ENCODE measurements at places on chromosomes 7 and 10.

GRCh38 chr7:5173496-5173895 lies 16.5 kb upstream of the WIPI2 start:
- no peak for DNase-seq

DNA sequence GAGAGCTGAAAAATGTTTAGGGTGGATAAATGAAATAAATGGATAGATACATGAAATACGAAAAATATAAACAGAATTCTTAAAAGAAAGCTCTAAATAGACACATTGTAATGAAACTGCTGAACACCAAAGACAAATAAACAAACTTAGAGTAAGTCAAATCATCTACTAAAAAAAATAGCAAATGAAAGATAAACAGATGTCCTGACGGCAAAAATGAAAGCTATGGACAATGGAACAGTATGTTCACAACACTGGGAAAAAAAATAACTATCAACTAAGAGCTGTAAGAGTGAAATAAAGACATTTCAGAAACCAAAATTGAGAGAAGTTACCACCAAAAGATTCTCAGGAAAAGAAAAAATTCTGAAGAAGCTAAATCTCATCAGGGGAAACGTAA lies 106.1 kb downstream of the SGMS1 start:
- no peak for DNase-seq

GRCh38 chr7:114392686-114393085 lies 21.9 kb upstream of the FOXP2 start:
- no peak for DNase-seq

GRCh38 chr7:123643495-123644441 lies 11.9 kb upstream of the LMOD2 start:
- no peak for DNase-seq

DNA sequence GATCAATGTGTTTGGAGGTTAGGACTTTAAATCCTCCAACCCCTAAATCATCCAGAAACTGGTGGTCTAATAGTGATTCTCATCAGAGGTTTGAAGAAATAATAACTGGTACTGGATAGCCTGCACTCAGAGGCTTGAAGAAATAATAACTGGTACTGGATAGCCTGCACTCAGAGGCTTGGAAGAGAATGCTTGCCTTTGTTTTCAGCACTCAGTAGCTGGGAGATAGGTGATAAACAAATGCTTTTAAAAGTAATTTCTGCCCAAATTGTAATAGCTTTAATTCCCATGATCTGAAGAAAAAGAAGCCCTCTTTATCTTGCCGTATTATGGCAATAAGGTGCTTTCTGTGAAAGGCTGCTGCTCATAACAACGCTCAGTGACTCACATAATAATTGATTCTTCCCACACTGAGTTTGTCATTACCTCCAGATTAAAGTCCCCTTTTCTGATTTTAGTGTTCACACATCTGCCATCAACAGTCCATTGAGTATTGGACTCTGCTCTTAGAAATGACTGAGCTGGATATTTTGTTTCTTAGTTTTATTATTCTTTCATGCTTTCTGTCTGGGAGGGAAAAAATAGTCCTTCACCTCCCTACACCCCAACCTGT lies 112.3 kb upstream of the PHYHIPL start:
- no peak for DNase-seq

- DNase-seq = no peak
Measured at GRCh38 chr10:132450466-132450824, 53.4 kb downstream of the PWWP2B start.

DNA sequence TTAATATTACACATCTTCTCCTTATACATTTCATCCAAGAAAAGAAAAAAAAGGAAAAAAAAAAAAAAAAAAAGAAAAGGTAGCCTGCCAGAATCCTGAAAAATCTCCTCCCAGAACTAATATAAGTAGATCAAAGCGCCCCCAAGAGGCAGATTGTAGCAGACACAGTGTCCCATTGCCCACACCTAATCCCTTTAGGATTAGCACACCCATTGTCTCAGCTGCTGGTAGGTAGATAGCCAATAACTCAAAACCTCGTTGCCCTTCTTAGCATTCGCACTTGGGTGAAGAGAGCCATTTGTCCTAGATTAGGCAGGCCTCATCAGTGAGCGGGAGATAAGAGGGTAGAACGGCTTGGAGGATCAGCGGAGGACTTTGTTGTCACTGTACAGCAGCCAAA lies 100.2 kb upstream of the SORCS1 start:
- DNase-seq = no peak

DNA sequence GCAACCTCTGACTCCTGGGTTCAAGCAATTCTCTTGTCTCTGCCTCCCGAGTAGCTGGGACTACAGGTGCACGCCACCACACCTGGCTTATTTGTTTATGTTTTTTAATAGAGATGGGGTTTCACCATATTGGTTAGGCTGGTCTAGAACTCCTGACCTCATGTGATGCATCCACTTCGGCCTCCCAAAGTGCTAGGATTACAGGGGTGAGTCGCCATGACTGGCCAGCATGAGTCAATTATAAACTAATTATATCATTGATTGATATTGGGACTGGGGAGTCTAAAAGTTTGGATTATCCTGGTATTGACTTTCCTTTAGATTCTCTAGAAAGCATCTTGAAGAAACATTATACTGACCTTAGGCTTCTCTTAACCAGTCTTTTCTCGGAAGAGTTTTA lies 73.9 kb upstream of the CCNY start:
- DNase-seq = no peak

DNA sequence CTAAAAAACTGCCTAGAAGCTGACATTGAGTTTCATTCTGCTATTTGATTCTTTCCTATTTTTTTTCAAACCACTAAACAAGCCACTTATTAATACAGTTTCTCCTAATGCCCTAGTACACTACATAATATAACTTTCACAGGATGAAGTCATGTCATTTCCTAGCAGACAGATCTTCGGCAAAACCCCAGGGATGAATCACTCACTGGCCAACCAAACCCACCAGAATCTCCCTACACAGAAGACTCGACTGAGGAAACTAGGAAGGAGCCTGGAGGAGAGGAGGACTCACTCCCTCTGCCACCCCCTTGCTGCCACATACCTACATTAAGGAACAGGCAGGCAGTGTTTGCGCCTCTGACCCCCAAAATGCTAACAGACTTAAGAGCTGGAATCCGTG lies 33.4 kb downstream of the XPNPEP1 start:
- no peak for DNase-seq

GRCh38 chr10:80444124-80444523 lies 10.0 kb upstream of the TSPAN14 start:
- DNase-seq = no peak

GRCh38 chr7:69596723-69597277 lies 1.5 kb upstream of the AUTS2 start:
- DNase-seq = no peak

DNA sequence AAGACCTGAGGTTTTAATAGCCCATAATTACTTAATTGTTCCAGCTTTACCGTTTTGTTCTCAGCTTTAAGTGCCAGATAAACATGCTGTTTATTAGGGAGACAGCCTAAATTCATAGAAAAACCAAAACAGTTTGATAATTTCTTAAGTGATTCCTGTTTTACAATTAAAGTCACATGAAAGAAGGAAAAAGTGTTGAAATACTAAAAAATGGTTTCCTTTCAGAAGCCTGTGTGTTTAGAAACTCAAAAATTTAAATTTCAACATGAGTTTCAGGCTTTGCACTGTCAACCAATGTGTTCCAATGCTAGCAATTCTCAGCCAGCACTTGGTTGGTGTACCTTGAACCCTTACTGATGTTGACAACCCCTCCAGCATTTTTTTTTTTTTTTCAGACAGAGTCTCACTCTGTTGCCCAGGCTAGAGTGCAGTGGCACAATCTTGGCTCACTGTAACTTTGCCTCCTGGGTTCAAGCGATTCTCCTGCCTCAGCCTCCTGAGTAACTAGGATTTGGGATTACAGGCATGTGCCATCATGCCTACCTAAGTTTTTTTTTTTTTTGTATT lies 135.3 kb downstream of the ICA1 start:
- DNase-seq = no peak

DNA sequence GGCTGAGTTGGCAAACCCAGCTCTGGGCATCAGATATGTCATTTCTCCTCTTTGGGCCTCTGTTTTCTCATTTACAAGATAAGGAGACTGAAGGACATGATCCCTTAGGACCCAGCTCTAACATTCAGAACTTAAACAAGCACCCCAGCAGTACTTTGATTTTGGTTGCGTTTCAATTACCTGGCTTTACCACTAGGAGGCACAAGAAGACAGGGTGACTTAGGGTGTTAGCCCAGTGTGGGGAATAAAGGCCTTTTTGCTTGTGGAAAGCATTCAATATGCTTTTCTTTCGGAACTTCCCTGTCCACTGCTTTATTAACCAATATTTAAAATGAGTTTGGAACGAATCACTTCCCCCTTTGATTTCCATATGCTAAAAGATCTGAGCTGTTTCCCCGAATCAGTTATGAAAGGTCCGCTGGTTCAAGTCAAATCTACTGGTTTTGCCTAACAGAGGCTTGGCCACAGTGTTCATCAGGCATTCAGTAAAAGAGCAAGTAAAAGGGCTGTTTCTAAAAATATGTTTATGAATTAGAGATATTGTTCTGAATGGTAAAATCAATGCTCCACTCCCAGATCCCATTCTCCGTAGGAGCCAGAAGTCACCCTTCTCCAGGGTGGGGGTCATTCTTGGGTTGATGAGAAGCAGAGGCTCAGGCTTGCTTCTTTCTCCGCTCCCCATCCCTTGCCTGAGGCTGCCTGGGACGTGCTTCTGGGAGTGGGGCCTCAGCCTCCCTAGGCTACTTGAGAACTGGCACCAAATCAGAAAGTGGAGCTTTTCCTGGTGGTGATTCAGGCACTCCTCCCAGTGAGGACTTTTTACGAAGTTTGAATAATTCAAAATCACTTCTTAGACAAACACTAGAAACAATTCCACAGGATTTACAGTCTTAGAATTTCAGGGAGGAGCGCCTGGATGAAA lies 105.5 kb downstream of the MYOF start:
- no peak for DNase-seq

DNA sequence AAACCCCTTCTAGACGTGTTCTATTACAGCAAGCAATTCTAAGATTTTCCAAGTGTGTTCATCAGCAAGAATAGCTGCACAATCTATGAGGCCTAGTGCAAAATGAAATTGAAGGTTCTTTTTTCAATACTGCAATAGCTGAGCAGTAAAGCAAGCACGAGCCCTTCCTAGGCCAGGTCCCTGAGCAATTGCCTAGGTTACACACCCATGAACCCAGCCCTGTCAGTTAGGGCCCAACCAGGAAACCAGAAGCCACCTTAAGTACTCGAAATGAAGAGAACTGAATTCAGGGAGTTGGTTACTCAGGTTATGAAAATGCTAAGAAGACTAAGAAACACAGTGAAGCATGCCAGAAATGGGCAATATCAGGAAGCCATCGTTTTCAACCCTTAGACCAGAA lies 52.0 kb upstream of the VWC2 start:
- DNase-seq = no peak

- no peak for DNase-seq
Measured at GRCh38 chr7:17534348-17534747, 235.9 kb downstream of the AHR start.

- DNase-seq = no peak
Measured at GRCh38 chr10:124975977-124976514, 34.1 kb downstream of the ZRANB1 start.

DNA sequence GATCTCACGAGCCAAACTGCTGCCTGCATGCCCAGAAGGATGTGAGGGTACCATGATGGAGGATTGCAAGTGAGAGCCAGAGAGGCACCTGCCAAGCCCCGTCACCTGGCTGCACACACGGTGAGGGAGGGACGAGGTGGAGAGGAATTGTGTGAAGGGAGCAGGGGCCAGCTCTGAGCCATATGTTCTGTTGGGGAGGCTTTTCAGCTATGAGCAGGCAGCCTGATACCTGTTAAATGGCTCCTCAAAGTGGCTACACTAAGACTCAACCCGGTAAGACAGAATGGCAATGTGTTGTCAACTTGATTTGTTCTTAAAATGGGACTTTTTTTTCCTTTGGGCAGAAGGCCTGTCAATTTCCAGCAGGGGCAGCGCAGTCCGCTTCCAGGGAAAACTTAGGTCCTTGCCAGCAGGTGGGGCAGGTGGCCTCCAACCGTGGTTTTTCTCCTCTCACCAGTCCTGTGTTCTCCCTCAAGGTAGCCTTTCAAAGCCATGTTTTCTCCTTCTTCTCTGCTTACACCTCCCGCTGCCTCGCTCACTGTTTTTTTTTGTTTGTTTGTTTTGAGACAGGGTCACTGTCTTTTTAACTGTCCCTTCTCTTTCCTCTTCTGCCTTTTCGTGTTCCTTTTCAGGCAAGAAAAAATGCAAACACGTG lies 57.7 kb upstream of the ZNRF2 start:
- no peak for DNase-seq

DNA sequence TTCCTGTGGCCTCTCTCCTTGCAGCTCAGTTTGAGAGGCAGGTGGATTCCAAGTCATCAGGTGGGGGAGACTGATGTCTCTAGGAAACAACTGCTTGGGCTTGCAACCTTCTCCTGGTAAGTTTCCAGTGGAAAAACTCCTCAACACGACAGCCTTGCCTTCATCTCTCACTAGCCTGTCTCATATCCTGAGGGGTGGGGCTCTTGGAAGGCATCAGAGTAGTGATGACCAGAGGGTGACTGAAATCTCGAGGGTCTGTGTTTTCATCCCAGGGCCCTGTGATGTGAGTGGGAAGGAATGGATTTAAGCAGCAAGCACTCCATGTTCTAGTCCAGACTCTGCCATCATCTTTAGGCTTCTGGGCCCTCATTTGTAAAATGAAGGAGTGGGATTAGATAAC lies 107.0 kb downstream of the NRP1 start:
- no peak for DNase-seq
